ENCODE measurements at places on chromosomes 7 and 10.
A peak's percentile ranks its signal among the peaks of the same experiment; 100 is the strongest.

DNA sequence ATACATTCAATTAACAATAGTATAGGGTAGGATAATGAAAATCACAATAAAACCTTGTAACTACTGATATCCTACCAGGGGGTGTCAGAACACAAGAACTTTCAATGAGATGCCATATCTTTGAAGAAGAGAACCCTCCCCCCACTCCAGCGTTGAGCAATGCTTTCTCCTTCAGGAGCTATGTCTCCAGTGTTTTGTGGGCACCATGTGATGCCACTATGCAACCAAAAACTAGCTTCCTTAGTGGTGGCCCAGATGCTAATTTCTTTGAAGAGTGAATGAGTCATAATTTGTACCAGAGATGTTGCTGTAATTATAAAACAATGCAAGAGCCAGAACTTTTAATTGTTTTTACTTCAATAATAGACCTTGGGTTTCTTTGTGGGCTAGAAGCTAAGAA is 76.0 kb upstream of the ADO start:
- no peak for DNase-seq

DNA sequence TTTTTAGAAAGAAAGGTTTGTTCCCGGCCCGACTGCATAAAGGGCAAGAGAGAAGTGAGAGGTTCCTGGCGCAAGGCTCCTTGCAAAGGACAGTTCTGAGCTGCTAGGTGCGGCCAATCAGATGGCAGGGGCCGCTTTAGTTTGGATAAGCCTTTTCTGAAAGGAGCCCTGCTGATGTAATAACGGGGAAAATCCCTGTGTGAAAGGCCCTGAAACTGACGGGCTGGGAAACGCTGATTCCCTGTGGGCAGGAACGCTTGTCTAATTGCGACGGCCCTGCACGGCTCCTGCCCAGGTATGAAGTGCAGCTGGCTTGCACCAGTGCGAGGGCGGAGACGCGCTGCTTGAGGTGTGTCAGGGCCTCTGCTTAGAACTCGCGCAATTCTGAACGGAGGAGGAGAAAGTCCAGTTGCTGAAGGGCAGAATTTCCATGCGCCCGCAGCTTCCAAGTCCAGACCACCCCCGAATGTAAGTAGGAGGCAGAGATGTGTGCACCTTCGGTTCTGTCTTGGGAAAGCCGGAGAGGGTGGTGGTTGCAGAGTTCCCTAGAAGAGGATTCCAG is 30.5 kb downstream of the TACC2 start:
- peak; percentile 39 for DNase-seq

DNA sequence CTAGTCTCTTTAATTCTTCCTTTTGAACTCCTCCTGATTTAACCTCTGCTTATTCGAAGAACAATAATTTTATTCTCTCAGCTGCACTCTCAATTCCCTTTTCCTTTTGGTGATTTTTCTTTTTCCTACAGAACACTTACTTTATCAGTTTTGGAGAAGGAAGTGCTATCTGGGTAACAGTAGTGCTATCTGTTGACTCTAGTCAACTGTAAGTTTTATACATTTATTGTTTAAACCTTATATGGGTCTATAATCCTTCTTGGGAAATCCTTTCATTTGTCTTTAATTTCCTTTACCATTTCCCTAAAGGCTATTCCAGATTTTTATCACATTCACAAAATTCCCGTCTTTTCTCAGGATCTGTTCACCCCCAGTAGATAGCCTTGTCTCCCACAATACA is 64.2 kb downstream of the CFTR start:
- DNase-seq, result no peak

DNA sequence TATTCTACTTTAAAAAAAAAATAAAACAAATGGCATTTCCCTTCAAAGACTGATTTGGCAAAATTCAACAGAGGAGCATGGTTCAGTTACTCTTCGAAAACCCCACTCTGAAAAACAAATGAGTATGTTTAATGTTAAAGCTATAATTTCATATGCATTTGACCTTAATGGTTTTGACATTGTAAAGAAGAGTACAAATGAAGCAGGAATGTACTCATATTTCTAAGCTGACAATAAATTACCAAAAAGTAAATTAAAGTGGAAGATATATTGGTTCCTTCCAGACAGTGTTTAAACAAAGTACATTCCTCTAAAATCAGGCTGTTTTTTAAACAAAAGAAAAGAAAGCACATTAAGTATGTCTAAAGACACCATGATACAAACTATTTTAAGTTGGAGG is 16.4 kb downstream of the RGS10 start:
- DNase-seq, result no peak

DNA sequence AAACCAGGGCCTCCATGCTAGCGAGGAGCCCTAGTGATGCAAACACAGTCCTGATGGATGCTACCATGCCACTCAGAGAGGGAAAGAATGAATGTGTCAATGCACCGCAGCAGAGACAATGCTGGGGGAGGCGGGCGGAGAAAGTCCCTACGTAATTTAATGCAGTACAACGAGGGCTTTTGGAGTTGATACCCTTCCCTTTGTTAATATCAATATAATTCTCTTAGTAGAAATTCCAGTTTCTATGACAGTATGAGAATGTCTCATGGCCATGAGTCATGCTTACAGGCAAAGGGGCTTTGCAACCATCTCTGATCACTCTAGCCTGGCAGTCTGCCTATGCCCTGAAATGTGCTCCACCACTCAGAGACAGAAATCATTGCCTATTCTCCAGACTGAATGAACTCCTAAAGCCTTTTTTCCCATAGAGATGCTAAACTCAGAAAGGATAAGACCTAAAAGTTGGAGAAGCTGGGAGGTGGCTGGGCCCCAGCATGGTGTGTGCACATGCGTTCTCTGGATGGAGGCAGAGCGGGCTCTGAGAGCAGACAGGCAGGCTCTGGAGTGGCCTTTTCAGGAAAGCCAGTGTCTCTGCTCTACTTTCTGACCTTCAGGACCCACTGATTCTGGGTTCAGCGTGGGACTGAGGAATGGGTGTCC is 20.3 kb upstream of the GIMAP2 start:
- DNase-seq, result no peak

DNA sequence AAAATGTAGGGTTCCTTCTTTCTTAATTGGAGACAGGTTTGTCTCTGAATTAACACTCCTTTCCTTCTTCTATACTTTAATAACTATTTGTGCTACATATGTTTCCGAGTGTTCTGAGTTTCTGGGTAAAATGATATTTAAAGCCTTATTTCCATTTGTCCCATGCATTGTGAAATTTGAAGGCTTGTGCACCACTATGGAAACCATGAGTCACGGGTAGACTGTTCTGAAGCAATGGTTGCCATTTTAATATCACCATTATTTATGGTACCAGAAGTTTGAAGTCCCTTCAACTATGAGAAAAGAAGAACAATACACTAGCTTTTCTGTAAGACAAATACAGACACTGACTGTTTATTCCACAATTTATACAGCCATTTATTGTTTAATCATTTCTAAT is 44.7 kb upstream of the ZEB1 start:
- no peak for DNase-seq

- peak; percentile 62 for DNase-seq
Measured at GRCh38 chr7:19919261-19920095, 146.1 kb upstream of the TMEM196 start.

GRCh38 chr10:110686949-110687348 is 42.8 kb downstream of the RBM20 start:
- DNase-seq, result no peak

DNA sequence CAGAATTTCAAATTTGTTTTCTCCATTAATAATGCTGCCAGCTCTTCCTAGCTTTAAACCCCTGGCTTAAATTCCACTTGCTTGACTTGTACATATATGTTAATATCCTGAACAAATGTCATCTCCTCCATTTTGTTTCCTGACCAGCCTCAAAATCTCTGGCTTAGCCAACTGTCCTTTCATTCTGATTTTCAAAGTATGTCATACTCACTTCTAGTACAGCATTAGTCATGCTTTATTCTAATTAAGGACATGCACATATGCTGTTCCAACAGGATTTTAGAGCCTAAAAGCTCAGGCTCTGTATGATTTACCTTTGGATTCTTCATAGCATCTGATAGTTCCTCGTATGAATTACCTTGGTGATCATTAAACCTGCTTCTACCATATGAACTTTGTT is 158.3 kb downstream of the ZNF438 start:
- peak; percentile 29 for DNase-seq

GRCh38 chr7:69934144-69934903 is 336.0 kb downstream of the AUTS2 start:
- peak; percentile 76 for DNase-seq

- no peak for DNase-seq
Measured at GRCh38 chr7:93958651-93959050, 37.1 kb downstream of the GNG11 start.

DNA sequence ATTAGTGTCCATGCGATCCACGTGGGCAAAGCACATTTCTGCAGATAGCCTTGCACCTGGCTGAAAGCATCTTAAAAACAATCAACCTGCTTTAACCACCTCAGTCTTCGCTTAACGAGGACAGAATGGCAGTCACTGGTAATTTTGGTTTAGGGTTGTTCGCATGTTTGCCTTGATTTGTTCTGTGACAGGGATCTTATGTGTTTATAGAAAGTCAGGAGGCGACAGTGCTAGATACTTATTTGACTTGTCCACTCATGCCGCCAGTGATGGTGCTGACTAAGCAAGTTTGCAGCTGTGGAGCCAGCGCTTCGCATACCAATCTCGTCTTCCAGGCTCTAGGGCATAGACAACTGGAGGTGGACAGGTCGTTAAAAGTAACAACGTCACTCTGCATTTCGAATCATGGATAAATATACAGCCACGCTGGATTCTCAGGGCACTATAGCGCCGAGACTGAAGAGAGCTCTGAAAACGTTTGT is 1.2 kb upstream of the TMEM243 start:
- peak; percentile 59 for DNase-seq

DNA sequence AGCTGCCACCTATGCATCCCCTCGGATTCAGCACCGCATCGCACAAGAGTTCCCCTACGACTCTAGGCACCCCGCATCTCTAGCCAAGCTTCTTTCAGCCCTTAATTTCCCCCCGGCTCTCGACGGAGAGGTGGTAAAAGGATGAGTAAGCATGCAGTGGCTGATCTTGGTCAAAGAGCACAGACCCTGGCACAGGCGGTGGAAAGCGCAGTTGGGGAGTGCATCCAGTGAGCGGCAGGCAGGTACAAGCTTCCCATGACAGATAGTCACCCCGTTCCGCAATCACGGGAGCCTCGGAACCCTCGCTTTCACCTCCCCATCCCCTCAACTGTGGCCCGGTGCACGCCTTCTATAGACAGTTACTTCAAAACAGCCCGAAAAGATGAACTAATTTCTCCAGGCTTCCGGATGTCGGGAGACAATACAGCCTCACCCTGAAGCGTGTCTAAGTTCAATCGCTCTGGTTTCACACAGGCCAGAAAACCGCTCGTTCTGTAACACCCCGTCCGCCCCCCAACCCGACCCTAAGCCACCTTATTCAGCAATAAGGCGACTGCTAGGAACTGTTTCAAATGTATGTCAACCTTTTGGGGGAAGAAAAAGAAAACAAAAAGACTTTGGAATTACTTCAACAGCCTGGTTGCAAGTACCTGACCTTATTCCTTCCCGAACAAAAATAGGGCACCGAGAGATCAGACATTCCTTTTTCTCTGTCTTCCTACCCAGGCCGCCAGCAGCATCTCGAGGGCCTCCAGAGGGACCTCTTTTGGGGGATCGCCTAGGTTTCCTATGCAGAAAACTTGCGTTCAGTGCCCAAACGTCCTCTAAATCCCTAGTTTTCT is 1.4 kb downstream of the RHEB start:
- peak; percentile 47 for DNase-seq

DNA sequence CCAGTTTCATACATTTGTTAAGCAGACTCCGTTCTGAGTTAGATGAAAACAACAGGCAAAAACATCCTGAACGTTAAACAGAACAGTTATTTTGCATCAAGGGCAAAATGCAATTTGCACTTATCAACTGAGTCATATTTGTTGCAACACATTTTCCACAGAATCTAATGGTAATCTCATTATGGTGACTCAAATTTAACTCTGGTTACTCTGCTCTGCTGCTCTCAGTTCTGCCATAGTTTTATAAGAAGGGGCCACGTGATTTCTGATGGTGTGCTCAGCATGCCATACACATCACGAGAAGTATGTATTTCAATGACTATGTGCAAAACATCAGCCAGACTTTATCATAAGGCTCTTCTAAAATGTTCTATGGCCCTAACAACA is 148.8 kb downstream of the CHCHD3 start:
- no peak for DNase-seq

DNA sequence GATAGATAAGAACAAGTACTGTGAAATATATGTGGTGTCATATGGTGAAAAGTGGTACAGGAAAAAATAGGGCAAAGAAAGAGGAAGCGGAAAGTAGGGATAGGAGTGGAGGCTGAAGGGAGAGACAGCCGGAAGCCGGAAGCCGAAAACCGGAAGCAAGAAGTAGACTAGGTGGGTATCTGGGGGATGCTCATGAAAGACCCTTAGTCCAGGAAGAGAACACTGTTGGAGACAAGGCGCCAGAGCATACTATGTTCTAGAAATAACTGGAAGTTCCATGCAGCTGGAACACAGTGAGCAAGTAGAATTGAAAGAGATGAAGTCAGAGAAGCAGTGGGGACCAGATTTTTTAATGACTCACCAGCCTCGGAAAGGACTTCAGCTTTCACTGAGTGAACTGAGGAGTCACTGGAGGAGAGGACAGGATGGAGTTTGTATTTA is 22.5 kb downstream of the ST8SIA6 start:
- DNase-seq, result no peak

DNA sequence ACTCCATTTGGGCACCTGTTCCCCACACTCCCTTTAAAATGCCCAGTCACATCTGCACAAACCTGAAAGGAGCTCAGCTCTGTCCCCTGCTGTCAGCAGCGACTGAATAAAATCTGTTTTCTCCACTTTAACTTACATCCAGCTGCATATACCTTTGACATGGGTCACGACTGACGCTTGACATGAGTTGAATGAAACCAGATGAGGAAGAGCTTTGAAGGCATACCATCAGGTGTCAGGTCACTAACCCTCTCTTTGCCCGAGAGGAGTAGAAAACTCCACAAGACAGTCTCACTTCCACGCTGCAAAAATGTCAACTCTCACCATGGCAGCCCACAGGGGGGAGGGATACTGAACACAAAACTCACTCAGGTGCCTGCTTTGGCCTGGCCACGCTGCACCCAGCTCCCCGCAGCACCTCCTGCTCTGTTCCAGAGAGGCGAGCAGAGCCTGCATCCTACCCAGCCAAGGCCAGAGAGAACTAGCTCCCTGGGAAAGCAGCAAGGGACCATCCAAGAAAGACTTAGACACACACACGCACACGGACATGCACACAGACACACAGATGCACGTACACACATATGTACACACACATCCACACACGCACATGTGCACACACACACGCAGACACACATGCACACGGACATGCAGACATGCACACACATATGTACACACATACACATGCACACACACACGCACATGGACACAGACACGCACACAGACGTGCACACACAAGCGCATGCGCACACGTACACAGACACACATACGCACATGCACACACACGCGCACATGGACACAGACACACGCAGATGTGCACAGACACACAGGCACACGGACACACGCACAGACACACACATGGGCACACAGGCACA is 191.0 kb downstream of the MAD1L1 start:
- DNase-seq, result no peak

DNA sequence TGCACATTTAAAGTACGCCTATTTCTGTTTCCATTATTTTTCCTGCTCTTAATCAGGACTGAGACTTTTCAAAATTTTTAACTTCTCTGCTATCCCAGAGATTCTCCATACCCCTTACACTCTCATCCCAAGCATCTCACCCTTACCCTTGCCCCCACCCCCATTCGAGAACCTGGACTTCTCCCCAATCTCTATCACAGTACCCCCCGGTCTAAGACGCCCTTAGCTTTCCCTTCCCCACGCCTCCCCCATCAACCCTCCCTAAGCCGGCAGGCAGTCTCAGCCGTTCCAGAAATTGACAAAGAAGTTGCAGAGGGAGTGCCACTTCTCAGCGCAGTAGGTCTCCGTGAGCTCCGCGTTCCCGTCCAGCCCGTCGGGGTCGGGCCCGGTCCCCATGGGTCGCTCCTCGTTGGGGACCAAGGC is 1.4 kb downstream of the FGFBP3 start:
- no peak for DNase-seq
